ENCODE measurements at places on chromosomes 4 and X. TPM values are rescaled to one million over a fixed set of nuclear protein-coding genes. Genes with fewer than 3 reads are reported as not detected.
A peak's percentile ranks its signal among the peaks of the same experiment; 100 is the strongest.

- DNase-seq: no peak
These were observed 232.7 kb upstream of the GATB start for GRCh38 chr4:151993521-151993920.

DNA sequence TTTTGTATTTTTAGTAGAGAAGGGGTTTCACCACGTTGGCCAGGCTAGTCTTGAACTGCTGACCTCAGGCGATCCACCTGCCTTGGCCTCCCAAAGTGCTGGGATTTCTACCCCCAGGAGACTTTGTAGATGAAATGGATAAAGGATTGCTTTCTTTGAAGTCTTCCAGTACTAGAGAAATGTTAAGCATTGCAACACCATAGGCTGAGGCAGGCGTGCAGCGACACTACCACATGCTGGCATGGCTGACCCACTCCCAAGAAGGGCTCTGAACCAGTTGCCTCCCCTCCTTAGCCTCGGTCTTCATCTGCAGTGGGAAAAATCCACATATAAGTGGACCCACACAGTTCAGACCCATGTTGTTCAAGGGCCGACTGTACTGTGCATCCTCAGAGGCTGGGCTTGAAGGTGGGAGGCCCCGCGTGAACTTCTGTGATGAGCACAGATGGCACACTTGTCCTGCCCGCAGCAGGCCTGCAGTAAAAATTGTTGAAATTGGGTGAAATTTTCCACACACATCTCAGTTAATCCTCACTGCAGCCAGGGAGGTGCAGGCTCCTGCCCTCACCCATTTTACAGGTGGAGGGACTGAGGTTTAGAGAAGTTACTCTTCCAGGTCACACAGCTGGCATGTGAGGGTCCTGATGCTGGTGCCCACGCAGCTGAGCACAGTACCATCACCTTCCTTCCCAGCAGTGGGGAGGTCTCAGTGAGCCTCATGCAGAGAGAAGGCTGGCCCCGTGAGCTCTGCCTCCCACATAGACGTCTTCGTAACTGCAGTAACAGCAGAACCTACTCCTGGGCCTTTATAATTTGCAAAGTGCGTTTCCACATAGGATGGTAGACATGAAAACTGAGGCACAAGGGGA is 35.5 kb downstream of the HTRA3 start:
- DNase-seq: no peak

GRCh38 chr4:7068279-7068842 is 497 bp upstream of the GRPEL1 start:
- DNase-seq: no peak

DNA sequence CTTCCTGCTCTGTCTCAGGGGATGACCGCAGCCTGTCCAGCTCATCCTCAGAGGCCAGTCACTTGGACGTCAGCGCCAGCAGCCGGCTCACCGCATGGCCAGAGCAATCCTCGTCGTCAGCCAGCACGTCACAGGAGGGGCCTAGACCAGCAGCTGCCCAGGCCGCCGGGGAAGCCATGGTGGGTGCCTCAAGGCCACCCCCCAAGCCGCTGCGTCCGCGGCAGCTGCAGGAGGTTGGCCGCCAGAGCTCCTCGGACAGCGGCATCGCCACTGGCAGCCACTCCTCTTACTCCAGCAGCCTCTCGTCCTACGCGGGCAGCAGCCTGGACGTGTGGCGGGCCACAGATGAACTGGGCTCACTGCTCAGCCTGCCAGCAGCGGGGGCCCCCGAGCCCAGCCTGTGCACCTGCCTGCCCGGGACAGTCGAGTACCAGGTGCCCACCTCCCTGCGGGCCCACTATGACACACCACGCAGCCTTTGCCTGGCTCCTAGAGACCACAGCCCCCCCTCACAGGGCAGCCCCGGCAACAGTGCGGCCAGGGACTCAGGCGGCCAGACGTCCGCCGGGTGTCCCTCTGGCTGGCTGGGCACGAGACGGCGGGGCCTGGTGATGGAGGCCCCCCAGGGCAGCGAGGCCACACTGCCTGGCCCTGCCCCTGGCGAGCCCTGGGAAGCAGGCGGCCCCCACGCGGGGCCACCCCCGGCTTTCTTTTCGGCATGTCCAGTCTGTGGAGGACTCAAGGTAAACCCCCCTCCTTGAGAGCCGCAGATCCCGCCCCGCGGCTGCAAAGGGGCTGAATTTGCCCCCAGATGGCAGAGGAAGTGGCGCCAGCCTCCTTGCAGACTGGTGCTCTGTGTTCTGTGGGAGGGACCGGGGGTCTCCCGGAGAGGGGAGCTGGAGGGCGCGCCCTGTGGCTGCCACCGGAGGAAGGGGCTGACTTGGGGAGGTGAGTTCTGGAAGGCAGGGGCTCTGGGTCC is 29.9 kb downstream of the DOK7 start:
- no peak for DNase-seq

GRCh38 chrX:42951747-42952146 is 173.8 kb upstream of the PPP1R2C start:
- no peak for DNase-seq

DNA sequence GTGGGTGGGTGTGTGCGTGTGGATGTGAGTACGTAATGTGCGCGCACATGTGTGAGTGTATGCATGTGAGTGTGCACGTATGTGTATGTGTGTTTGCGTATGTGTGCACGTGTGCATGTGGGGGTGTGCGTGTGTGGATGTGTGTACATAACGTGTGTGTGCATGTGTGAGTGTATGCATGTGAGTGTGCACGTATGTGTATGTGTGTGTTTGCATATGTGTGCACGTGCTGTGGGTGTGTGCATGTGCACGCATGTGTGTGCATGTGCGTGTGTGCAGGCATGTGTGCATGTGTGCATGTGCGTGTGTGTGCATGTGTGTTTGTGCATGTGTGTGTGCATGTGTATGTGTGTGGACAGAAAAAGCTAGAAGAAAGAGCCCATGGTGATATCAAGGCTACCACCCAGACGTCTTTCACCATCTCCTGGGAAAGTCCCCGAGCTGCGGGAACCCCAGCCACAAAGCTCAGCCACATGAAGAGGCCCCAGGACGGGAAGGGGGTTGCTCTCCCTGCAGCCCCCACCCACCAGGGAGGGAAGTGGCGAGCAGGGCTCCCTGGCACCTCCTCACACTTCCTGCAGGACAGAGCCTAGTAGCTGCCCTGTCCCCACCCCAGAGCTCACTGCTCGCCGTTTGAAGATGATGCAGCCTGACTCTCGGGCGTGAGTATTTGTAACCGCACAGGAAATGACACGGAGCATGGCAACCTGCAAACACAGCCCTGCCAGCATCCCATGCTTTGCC is 108.3 kb downstream of the DCTD start:
- peak; percentile 72 for DNase-seq

Gene HSFX2
- total RNA-seq: not detected

GRCh38 chr4:40152637-40153036 is 44.2 kb upstream of the RHOH start:
- DNase-seq: peak; percentile 21

Gene GABRQ
- not detected for total RNA-seq

- DNase-seq: no peak
These were observed 31.1 kb downstream of the ZCCHC4 start for GRCh38 chr4:25343671-25344070.

Gene HS6ST2
- 0.81 TPM for total RNA-seq

Gene SRPK3
- total RNA-seq: not detected

GRCh38 chrX:12975670-12975965 is 708 bp downstream of the TMSB4X start:
- no peak for DNase-seq

Gene AFM
- total RNA-seq: not detected

DNA sequence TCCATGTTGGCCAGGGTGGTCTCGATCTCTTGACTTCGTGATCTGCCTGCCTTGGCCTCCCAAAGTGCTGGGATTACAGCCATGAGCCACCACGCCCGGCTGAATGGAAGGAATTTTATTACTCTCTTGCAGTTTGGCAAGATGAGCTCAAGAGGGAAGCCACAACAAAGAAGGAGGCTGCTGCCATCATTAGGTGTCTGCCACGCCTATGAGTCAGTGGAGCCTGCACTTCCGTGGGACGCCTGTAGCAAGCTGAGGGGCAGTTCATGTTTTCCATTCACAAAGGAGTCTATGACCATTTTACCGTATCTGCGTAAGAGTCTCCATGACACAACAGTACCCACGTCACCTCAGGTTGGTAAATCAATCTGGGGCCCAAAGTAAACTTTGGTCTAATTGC is 51.2 kb upstream of the CHRNA9 start:
- peak; percentile 92 for DNase-seq

DNA sequence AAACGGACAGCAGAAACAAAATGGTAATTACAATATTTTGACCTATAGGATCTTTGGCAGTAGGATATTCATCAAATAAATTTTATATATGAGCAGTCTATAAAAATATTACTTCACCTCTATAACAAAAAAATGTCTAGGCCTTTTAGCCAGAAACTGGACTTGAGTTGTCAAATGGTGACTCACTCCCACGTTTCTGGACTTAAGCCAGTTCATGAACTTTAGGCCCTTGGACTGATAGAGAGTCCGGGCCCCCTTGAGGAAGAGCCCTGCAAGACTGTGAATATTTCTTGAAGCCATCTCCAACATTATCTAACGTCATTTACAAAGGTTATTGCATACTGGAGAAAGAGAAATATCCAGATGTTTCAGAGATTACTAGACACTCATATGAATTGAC is 106.8 kb upstream of the FAM47A start:
- no peak for DNase-seq

GRCh38 chrX:135557344-135557743 is 36.9 kb downstream of the INTS6L start:
- DNase-seq: no peak

Gene RNF212
- 1.4 TPM for total RNA-seq

DNA sequence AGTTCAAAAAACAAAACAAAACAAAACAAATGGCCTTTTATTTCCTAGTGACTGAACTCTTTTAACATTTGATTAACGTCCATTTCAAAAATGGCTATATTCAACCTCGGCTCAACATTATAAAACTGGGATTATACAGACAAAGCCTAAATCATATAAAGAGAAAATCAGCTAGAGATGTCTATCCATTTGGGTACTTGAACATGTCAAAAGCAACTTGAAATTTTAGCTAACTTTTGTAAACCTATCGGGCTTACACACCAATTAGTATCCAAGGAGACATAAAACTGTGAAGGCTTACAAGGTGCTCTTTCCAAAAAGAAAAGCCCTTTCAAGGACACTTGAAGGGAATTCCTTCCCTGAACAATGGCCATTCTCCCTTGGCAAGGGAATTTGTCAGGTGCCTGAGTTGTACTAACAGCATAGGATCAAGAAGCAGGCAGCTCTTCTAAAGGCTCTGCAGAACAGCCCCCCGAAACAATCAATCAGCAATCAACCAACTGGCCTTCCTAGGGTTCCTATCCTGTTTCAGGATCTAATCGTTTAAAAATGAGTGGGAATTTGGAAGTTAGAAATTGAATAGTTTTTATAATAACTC is 633.7 kb upstream of the HTR2C start:
- no peak for DNase-seq

DNA sequence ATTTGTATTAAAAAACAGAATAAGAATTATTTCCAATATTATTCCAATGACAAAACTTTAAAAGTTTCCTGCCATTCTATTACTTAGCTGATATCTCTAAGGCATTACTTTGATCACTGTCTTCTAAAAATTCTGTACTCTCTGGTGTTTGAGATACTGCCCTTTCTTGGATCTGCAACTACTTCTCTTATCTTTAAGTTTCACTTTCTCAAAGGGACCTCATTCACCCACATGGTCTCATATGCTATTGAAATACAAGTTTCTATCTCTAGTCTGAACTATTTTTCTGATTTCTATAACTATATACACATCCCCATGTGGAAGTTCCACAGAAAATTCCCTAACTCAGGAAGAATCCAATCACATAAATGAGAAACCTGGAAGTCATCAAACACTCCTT is 22.2 kb downstream of the TMPRSS11E start:
- DNase-seq: no peak

Gene GPC3
- 0.14 TPM for total RNA-seq

GRCh38 chrX:141278306-141278705 is 36.0 kb upstream of the SPANXC start:
- DNase-seq: peak; percentile 9
